Stimulated activated naive CD4-positive, alpha-beta T cell (primary cell): ENCODE measurements at places on chromosomes 4 and X.

DNA sequence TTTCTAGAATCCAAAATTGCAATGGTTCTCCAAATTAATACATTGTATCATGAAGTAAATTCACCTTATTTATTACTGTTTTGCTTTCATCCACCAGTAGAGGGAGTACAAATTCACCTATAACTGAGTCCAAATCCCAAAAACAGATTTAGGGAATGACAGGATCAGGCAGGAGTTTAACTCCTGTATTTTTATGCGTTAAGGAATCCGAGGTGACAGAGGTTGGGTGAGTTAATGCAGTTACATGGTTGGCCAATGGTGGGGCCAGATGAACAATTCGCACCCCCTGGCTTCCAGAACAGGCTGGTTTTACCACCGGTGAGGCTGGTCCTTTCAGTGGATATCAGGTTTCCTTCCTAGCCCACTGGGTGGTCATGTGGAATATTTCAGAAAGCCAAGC lies 82.4 kb downstream of the MTNR1A start:
- no peak for DNase-seq

- DNase-seq: no peak
Measured at GRCh38 chr4:184328022-184328736, 110.5 kb upstream of the ENPP6 start.

DNA sequence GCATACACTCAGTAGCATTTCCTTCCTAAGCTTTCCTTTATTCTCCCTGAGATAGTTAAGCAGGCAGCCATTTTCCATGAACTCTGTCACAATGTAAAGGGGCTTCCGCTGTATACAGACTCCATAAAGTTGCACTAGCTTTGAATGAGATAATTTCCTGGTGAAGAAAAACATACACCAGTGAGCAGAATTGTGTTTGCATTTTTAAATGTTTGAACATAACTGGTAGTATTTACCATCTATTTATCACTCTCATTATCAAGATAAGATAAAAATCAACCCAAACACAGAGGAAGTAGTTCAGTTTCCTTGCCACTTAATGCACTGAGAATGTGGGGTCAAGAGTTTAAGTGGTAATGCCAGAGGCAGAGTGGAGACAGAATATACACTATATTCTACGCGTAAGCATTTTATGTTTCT lies 54.1 kb downstream of the TXK start:
- no peak for DNase-seq

DNA sequence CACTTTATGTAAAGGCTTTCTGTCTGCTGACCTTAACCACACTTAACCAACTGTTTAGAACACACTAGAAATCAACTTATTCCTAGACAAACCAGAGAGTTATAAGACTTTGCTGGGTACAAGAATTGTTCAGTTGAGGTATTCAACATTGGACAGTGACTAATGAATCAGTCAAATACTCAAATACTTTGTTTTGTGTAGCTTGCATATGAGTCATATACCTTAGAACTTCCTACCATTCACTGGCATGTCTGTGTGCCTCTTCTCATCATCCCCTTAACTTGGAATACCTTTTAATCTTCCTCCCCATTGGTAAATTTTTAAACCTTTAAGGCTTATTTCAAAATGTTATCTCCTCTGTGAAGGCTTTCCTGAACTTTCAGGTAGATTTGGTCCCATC lies 708.8 kb upstream of the GRIA3 start:
- DNase-seq: no peak

DNA sequence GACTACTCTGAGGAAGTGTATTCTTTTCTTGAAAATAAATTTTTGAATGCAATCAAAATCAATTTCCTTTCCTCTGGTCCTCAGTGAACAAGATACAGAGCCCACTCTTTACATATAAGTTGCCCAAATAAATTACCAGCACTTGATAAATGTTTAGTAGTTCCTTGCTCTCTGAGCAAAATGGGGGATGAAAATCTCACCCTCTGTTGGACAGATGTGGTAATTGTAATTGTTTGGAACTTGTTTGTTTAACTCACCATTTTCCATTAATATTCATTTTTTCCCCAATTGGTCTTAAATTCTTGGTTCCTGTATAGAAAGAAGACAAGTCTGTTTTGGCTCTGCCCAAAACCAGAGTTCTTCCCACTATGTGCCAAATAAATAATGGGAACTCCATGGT lies 146.3 kb downstream of the LDB2 start:
- no peak for DNase-seq

DNA sequence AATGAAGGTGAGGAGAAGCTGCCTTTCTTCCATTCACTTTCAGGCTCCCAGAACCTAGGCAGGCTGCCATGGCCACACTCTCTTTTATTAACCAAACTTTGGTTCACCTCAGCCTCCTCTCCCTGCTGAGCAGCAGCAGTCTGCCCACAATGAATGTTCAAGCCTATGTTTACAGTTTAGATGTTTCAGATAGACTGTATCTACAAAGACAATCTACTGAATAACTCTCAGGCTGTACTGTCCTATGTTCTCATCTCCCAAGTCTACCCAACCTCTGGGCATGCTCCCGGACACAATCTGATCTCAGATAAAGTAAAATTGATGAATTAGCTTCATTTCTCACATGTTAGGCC lies 59.2 kb upstream of the TMEM164 start:
- no peak for DNase-seq

GRCh38 chrX:148146121-148146520 lies 165.0 kb downstream of the FMR1NB start:
- DNase-seq: no peak

- no peak for DNase-seq
Measured at GRCh38 chrX:72685810-72686456, 28.2 kb downstream of the PHKA1 start.

DNA sequence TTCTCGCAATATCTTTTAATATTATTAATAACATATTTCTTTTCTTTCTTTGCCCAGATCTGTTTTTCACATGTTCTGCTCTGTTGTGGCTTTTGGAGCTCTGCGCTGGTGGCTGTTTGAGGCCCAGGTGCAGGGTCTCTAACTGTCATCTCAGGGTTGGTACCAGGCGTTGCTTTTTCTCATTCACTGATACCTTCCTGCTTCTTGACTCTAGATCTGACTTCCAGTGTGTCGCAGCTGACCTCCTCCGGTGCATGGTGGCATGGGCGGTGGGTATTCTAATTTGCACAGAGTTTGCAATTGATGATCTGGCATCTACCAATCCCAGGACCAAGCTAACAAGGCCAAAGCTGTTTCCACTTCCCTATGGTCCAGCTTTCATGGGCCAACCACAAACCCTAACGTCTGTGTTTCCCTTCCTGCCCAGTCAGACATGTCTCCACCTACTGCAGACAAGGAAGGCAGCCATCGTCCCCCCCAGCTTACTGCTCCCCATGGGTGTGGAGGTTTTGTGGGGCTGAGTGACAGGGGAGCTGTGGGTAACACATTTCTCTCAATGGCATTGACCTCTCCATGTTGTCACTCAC lies 25.2 kb downstream of the LETM1 start:
- no peak for DNase-seq

DNA sequence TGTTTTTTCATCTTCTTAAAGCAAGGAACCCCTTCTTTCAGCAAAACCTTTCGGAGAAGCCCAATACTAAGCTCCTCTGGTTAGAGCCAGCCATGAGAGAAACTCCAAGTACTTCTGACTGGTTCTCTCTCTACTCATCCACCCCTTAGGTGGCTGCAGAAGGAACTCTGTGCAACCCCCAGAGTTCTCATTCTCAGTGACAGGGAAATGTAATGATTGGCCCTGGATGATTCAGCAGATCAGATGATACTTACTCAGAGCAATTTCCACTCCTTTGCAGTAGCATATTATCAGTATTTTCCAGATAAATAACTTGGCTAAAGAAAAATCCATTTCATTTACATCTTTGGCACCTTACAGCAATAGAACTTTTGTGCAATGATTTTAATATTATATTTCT lies 3.2 kb downstream of the SPP1 start:
- no peak for DNase-seq

GRCh38 chrX:2508648-2509335 lies 8.0 kb upstream of the DHRSX start:
- DNase-seq: no peak

DNA sequence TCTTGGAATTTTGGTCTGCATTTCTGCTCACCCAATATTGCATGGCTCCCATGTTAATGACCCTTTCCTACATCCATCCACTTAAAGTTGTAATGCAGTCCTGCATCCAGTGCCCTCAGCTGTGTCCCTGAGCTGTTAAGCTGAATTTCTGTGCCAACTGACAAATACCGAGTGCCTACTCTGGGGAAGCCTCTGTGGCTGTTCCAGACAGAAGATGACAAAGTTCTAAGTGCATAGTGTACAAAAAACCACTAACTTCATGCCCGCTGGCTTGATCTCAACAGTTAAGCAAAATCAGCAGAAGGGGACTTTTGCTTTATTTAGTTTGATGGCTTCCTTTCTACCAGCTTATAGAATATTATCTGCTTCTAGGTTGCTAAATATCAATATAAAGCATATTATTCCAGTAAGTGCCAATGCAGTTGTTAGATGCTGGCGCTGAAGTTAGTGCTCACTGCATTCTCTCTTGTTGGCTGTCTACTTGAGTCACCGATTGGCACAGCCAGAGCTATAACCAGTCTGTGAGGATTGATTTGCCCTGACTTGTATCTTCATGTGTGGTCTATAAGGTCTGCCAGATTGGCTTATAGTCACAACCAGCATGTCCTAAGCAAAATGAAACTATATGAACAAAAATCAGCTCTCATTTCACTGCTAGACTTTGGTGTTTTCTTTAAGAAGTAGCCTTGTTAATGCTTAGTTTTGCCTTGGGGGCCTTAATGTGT lies 98.9 kb downstream of the KLHL8 start:
- DNase-seq: no peak

GRCh38 chrX:46916273-46916672 lies 4.1 kb downstream of the JADE3 start:
- DNase-seq: no peak

DNA sequence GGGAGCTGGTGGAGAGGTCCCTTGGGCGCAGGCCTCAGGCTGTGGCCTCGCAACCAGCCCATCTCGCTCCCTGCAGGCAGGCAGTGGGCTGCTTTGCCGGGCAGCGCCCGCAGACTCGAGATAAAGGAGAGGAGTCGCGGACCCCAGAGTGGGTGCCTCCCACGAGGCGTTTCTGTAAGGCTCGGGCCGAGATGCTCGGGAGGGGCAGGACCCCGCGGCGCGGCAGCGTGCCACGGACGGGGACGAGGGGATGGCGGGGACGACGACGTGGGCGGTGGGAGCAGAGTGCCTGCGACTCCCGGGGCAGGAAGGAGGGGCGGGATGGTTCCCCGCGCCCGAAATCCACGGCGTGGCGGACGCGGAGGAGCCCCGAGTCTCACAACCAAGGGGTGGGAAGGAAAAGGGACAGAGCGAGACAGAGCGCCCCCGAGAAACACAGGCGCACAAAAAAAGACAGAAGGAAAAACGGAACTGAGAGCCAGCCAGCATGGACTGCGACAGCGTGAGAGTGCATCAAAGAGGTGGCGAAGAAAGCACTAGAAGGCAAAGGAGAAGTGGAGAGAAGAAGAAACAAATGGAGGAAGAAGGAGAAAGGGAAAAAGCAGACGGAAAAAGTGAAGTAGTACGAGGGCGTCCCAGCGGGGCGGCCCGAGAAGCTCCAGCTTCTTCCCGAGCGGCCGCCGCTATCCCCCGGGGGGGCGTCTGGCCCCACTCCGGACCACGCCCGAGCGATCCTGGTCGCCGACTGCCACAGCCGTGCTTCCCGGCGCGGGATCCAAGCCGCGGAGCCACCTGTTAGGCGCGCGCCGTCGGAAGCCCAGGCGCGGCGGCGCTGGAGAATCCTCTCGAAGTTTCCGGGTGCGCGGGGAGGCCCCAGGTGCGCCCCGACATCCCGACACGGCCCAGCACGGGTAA lies 1.5 kb downstream of the BEND4 start:
- DNase-seq: no peak

DNA sequence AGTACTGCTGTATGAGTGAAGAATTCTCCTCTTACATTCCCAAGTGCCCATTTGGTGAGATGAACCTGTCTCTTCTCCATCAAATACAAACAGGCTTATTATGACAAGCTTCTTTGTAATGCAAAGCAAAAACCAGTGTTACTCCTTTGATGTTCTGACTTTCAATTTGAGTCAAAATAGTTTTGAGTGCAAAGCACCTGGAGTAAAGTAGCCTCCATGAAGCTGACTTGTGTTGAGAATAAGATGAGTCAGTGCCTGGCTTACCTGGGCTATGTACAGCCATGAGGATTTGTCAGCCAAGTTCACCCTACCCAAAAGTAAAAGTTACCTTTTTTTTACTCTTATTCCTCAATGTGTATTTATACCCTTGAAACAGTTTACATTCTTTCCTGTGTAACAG lies 132.5 kb upstream of the FMR1 start:
- DNase-seq: no peak

DNA sequence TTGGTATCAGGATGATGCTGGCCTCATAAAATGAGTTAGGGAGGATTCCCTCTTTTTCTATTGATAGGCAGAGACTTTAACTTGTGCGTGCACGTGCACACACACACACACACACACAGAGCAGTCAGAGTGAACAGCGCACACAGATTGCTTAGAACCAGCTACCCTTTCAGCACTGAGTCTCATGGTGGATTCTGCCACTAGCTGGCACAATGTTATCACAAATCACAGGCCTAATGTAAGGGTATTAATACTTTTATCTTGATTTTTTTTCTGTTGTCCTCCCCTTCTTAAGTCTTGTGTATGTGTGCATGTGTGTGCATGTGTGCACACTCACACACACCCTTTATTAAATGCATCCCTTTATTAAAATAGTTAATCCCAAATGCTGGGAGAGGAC lies 53.2 kb downstream of the HADH start:
- no peak for DNase-seq

DNA sequence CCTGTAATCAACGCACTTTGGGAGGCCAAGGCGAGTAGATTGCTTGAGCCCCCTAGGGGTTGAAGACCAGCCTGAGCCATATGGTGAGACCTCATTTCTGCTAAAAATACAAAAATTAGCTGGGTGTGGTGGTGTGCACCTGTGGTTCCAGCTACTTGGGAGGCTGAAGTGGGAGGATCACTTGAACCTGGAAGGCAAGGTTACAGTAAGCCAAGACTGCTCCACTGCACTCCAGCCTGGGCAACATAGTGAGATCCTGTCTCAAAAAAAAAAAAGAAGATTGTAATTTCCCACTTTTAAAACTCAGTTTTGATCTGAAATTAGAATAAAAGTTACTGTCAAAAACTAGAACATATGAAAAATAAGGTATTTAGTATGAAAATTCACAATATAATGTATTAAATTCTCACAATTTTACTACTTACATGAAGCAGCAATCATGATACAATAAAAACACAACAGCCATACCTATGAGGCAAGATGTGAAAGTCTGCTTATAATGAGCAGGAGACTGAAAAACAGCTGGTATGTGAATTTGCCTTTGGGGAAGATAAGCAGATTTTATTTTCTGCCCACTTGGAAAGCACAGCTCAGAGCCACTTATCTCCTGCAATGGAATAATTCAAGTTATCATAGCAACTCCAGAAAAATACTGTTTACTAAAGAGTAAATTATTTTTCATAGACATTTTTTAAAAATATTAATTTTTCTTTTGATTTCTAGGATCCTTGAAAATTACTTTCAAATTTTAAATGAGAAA lies 50.6 kb downstream of the ZGRF1 start:
- DNase-seq: no peak

DNA sequence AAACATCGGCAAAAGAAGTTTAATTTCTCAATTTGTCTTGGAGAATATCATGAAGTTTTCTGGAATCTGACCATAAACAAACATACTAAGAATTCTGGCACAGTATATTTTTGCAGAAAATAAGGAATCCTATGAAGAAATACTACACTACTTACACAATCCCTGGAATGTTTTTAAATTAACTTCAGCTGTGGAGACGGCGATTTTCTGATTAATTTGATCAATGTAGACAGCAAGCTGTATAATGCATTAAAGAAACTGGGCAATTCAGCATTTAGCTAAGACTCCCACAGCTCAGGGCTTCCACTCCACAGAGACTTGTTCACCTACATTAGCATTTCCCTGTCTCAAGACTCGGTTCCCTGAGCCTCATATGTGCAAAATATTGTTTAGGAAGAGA lies 12.2 kb downstream of the EGFL6 start:
- no peak for DNase-seq
